Subcutaneous adipose tissue (tissue), 4 donors: ENCODE measurements at places on chromosomes 3 and 15. TPM values are rescaled to one million over a fixed set of nuclear protein-coding genes. Genes with fewer than 3 reads are reported as not detected.

The GOLGA6L22 gene
- total RNA-seq = not detected

The ATP13A5 gene
- not detected for total RNA-seq

The SERPINI2 gene
- 1.3 TPM for total RNA-seq

The UBL7 gene
- 38.1 TPM for total RNA-seq

The POC1A gene
- total RNA-seq = 1.9 TPM

The VILL gene
- 7.1 TPM for total RNA-seq

The DNASE1L3 gene
- total RNA-seq = 2.0 TPM

The CPB1 gene
- 3.1 TPM for total RNA-seq
